ENCODE measurements at places on chromosomes 11 and 22. TPM values are rescaled to one million over a fixed set of nuclear protein-coding genes. Genes with fewer than 3 reads are reported as not detected.

DNA sequence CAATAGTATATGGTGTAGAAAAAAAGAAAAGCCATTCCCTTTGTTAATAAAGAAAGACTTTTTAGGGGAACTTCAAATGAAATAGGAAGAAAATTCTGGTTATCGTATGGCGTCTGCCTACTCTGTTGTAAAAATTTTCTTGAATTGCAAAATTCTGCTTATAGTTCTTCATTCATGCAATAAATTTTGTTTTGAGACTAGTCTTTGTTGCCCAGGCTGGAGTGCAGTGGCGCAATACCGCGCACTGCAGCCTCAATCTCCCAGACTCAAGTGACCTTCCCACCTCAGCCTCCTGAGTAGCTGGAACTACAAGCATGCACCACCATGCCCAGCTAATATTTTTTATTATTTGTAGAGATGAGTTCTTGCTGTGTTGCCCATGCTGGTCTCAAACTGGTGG, 5.8 kb downstream of the DDIAS start:
- no peak for DNase-seq

- no peak for DNase-seq
These were observed 83.0 kb downstream of the AASDHPPT start for GRCh38 chr11:106160494-106160893.

GRCh38 chr11:86052693-86053641, 15.9 kb downstream of the PICALM start:
- DNase-seq, result no peak

Gene ARHGAP42
- total RNA-seq, result 7.3 TPM

Gene NLRP14
- under 0.01 TPM for total RNA-seq

Data from IMR-90 (cell line).